ENCODE measurements at places on chromosomes 3 and 15.

DNA sequence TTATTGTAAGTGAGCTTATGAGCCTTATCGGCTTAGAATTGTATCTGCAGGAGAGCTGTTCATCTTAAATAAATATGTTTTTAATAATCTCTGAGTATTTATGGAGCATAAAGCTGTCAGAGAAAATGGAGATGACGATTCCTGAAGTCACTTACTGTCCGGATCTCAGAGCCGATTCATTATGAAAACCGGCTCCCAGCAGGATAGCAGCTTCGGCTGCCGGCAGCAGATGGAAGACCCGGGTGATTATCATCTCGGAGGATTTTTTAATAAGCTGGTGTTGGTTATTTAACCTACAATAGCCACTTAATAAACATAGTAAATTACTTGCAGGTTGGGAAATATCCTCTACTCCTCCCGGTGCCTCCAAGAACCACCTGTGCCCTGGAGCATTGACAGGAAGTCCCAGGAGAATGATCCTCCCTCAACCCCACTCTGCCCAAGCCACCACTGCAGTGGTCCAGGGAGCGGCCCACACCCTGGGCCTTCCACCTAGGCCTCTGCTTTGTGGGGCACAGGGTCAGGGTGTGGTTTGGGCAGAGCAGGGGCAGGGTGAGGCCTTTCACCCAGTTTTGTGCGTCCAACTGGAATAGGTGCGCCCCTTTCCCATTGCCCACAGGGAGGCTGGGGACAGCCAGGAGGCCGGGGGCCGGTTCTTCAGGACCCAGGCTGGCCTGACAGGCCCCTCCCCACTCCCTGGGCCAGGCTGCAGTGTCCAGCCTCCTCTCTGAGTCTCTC, 42.2 kb upstream of the PRR23E start:
- DNase-seq, result no peak

GRCh38 chr3:152259468-152259867, 9.3 kb upstream of the MBNL1 start:
- no peak for DNase-seq

GRCh38 chr15:39687965-39688364, 94.7 kb downstream of the FSIP1 start:
- no peak for DNase-seq

DNA sequence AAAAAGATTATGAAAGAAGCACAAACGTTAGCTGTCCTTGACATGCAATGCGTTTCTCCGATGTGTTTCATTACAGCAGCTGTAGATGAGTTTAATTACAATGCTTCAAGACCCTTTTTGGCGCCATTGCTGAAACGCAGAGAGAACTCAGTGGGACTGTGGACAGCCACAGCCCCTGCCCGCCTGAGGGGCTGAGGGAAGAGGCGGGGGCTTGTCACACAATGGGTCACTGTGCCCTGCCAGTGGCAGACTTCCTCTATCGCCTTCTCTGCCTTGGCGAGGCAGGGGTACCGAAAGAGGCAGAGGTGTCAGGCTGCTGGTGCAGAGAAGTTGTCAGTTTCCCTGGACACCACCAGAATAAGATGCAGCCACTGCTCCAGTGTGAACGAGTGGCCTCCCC, 252.0 kb downstream of the NR2F2 start:
- no peak for DNase-seq

DNA sequence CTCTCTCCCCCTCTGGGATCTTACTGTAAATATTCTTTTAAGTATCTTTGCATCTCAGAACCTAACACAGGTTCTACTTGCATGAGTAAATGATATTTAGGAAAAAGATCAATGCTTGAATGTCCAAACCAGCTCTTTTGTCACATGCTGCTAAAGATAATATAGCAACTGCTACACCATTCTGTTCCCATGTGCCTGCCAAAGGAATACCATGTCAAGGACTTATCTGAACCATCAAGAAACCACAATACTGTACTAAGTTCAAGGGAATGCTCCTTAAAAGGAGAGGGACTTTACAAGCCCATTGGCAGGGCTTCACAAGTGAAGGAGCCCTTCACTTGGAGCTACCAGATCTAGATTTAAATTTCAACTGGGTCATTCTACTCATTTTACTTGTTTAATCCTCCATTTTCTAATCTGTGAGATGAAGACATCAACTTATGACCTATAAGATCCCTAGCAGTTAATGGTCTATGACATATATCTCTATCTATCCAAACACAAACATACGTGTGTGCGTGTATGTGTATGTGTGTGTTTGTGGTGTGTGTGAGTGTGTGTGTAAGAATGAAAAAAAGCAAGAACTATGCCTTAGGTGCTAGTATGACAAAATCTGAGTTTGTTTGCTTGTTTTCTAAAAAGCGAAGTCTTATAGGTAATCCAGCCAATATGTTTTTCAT, 13.0 kb upstream of the SEC62 start:
- no peak for DNase-seq

DNA sequence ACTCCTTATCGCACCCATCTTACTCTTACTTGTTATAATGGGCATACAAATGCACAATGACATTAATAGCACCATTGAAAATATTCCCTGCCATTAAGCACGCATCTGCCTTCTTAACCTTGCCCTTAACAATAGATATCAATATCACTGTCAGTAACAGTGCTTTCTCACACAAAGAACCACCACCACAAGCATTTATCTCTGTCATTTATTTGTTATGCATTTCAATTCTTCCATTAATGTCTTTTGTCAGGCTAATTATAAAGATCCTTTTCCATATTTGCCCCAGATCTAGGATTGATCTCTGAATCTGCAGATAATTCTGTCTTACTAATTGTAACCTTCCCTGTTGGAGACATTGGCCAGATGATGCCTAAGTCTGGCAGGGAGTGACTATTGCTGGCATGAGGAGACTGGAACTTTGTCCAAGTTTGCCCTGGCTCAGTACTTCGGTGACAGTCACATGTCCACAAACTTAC, 419.6 kb upstream of the TGFBR2 start:
- DNase-seq, result no peak

- no peak for DNase-seq
Measured at GRCh38 chr15:46322753-46323152, 687.9 kb downstream of the SQOR start.

- DNase-seq, result no peak
Measured at GRCh38 chr15:59437142-59437816, 707 bp upstream of the FAM81A start.

DNA sequence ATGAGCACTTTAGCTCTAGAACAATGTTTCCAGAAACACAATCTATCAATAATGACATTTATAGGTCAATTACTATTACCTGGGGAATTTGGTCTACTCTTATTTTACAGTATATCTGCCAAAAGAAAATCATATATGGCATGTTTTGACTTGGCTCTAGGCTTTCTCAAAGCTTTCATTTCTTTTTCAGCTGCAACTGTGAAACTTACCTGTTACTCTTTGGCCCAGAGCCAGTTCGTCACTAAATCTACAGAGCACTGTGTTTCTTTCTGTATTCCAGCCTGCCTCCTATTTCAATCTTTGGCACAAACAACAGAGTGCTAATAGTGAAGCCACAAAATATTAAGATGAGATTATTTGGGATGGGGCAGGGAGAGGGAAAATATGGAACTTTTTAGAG, 76.0 kb downstream of the P2RY1 start:
- no peak for DNase-seq

- DNase-seq, result no peak
Measured at GRCh38 chr3:124787476-124788195, 57.4 kb downstream of the UMPS start.

DNA sequence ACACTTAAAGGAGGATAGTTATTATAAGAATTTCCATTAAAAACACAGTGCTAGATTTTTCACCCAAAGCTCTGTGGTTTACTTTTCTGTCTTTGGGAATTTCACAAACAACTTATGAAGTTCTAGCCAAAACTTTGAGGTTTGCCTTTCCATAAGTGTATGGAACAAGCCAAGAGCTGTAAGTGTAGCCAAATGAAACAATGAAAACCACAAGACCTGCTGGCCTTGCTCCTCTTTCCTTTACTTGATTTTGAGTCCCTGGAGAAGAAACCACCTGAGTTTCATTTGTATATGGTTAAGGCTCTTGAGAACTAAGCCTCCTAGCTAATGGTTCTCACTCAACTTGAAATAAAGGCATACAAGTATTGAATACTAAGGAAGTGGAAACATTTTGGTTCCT, 365.3 kb upstream of the EPHA3 start:
- no peak for DNase-seq

- no peak for DNase-seq
Measured at GRCh38 chr3:99866261-99866761, 48.6 kb downstream of the CMSS1 start.

- no peak for DNase-seq
Measured at GRCh38 chr3:12835052-12835665, 6.2 kb downstream of the RPL32 start.

Measured in GM12891 (cell line).